ENCODE measurements at places on chromosomes 4 and X. TPM values are rescaled to one million over a fixed set of nuclear protein-coding genes. Genes with fewer than 3 reads are reported as not detected.

DNA sequence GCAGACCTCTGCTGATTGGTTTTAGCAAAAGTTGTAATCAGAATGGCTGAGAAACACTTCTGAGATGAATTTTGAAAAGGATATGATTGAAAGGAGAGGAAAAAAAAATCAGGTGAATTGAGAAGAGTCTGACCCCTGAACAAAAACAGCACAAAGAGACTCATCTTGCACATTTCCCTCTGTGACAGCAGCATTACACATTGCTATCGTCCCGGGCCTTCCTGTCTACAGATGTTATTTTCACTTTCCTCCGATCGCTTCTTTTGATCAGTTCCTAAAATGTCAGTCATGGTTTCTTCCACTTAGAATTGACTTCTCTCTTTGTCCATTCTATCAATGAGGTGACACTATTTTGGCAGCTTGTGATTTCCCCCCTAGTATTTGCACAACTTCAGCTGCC is 262.6 kb downstream of the GPC3 start:
- H3K27me3 ChIP-seq: no peaks in the 10 kb centered on the region
- DNase-seq: no peak
- no peaks in the 10 kb centered on the region for H3K36me3 ChIP-seq
- H3K4me3 ChIP-seq: no peak overlapping the region

DNA sequence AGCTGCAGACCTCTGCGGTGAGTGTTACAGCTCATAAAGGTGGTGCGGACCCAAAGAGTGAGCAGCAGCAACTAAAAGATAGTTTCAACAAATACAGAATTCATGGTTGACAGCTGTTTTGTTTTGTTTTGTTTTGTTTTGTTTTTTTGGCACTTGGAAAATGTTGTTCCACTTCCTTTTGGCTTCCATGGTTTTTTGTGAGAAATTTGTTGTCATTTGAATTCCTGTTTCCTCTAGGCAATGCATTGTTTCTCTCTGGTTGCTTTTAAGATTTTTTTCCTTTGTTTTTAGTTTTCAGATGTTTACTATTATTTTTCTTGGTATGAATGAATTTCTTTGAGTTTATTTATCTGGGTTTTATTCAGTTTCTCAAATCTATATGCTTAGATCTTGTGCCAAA is 229.4 kb downstream of the MID1IP1 start:
- H3K27me3 ChIP-seq: no peaks in the 10 kb centered on the region
- H3K4me3 ChIP-seq: no peak overlapping the region
- no peaks in the 10 kb centered on the region for H3K4me1 ChIP-seq
- H3K36me3 ChIP-seq: no peaks in the 10 kb centered on the region

DNA sequence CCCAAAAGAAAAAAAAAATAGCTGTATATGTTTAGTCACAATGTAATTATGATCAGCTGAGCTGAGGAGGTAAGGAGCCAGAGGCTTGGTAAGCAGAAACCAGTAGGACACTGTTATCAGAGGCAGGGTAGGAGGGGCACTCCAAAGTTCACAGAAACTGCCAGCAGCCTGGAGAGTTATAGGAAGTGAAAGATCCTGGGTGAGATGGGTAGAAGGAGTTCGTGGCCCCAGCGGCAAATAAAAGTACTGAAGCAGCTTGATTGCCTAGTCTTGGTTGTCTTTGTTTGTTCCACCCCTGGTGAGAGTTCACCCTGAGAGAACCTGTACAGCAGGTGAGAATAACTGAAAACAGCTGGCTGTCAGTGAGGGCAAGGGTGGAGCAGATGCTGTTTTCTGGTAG is 340.8 kb downstream of the ADGRL3 start:
- no peaks in the 10 kb centered on the region for H3K27me3 ChIP-seq
- no peaks in the 10 kb centered on the region for H3K36me3 ChIP-seq
- no peak overlapping the region for H3K27ac ChIP-seq
- no peak overlapping the region for H3K4me3 ChIP-seq

DNA sequence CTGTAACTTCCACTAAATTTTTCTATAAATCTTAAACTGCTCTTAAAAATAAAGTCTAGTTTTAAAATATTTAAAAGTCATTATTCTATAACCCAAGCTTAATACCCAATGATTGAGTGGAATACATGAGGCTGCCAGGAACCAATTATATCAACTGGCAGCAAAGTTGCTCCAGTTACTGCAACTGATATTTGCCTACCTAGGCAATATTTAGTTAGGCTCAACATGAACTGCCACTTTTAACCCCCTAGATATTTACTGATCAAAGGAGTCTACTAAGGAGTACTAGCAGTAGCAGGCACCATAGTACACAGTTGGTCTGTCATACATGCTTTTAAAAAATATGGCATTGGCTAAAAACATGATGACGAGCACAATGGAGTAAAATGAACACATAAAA is 29.9 kb upstream of the RADX start:
- H3K36me3 ChIP-seq: no peaks in the 10 kb centered on the region
- no peak overlapping the region for H3K4me3 ChIP-seq
- no peaks in the 10 kb centered on the region for H3K27me3 ChIP-seq
- no peak for DNase-seq
- H3K27ac ChIP-seq: no peak overlapping the region

DNA sequence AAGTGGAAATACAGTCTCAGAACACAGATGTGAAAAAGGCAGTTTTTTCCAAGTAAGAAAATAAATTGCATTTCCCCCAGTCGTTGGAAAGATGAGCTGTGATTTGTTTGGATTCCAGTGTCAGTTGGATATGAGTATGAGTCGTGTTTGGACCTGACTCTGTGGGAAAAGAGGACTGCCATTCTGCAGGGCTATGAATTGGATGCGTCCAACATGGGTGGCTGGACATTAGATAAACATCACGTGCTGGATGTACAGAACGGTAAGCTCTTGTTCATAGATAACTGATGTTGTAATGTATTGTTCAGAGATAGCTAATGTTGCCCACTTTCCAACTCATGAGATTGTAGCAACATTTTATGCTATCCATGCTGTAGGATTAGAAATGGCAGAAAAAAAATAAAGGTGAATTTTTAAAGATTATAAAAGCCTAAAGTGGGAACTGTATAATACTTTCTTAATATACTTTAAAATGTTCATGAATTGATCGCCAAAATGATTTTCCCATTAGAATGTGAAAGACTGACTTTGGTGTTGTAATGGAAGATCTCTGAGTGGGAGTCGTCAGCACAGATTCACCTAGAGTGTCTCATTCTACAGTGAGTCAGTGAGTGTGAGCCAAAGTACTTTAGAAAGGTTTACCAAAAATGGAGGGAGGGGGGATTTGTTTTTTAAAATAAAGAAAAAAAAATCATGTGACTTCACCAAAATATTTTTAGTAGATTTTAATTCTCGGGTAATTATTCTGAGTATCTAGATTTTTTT is 178.7 kb downstream of the DCTD start:
- no peak overlapping the region for H3K4me3 ChIP-seq
- DNase-seq: no peak
- H3K36me3 ChIP-seq: no peaks in the 10 kb centered on the region
- no peaks in the 10 kb centered on the region for H3K27me3 ChIP-seq
- H3K27ac ChIP-seq: no peak overlapping the region
- H3K4me1 ChIP-seq: no peaks in the 10 kb centered on the region

- no peak overlapping the region for H3K4me3 ChIP-seq
- DNase-seq: no peak
- H3K4me1 ChIP-seq: no peaks in the 10 kb centered on the region
- H3K27ac ChIP-seq: no peak overlapping the region
These were observed 47.4 kb upstream of the VEGFC start for GRCh38 chr4:176840166-176840565.

DNA sequence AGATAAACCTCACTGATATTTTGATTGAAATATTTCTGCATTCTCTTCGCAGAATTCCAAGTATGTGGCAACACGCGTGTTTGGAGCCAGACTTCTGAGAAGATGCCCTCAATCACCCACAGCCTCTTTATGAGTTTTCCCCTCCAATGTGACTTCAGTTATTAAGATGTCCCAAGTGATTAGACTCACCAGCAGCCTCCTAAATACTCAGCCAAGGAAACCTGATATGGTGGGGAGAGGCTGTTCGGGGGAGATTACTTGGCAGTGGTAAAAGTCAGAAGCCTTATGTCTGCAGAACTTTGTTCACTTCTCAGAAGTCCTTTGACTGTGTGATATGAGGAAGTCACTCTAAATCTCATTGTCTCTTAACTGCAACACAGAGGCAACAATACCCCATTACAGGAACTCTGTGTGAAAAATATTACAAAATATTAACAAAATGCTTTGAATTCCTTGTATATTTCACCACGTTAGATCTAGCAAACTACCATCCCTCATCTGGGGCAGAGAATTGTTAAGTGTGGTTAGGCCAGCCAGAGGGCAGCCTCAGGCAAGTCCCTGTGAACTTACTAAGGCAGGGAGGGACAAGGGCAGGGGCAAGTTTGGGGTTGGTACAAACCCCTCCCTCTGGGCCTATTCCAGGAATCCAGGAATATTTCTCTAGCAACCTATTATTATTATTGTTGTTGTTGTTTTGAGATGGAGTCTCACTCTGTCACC is 151.4 kb upstream of the USP9X start:
- H3K4me1 ChIP-seq: no peaks in the 10 kb centered on the region

- H3K4me1 ChIP-seq: peaks cover 7% of the 10 kb centered on the region
- H3K36me3 ChIP-seq: peaks cover 12% of the 10 kb centered on the region
- no peak overlapping the region for H3K4me3 ChIP-seq
- DNase-seq: no peak
- no peaks in the 10 kb centered on the region for H3K27me3 ChIP-seq
- H3K27ac ChIP-seq: no peak overlapping the region
These were observed 37.8 kb downstream of the FBXO8 start for GRCh38 chr4:174245714-174246113.

DNA sequence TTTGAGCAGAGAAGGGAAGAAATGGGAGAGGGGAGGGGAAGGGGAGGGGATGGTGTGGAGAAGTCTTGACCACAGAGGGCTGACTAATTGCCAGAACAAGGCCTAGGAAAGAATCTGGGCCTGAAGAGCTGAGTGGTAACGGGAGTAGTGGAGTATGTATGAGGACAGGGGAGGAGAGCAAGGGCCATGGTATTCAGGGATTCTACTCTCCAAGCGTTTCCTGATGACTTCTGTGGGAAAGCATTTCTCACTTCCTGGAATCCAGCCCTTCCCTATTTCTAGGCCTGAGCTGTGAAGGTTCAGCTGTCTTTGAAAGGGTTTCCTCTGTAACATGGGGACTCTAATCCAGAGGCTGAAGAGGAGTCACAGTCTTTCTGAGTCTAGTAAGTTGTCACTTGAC is 19.7 kb upstream of the SOX3 start:
- no peak overlapping the region for H3K4me3 ChIP-seq
- no peaks in the 10 kb centered on the region for H3K4me1 ChIP-seq
- DNase-seq: no peak

Gene EDA2R
- total RNA-seq: 0.54 TPM

Gene HPRT1
- 13.6 TPM for total RNA-seq

Gene DGAT2L6
- total RNA-seq: not detected

Gene LSM6
- total RNA-seq: 9.4 TPM
